A549 treated with ZK216348 at 1 μM for 4 hours (cell line): ENCODE measurements at places on chromosomes 5 and 9. TPM values are rescaled to one million over a fixed set of nuclear protein-coding genes. Genes with fewer than 3 reads are reported as not detected.

MARCOL gene
- total RNA-seq: not detected in 5 replicates

DNAJB5 gene
- total RNA-seq: 6.2 to 8.6 TPM (median 7.6 TPM) in 5 replicates

CKMT2 gene
- total RNA-seq: not detected in 5 replicates

LCN1 gene
- 0.53 TPM in 1 of 5 replicates, not detected in the others for total RNA-seq

PCSK5 gene
- total RNA-seq: 0.74 to 1.3 TPM (median 0.93 TPM) in 5 replicates

CDX1 gene
- total RNA-seq: not detected in 5 replicates

IFNB1 gene
- not detected in 5 replicates for total RNA-seq

GDF9 gene
- 0.17 to 0.28 TPM (median 0.23 TPM) in 3 of 5 replicates, not detected in the others for total RNA-seq

SGCD gene
- total RNA-seq: 3.7 to 6.3 TPM (median 4.3 TPM) in 5 replicates

PRELID1 gene
- total RNA-seq: 252 to 395 TPM (median 363 TPM) in 5 replicates

NEUROG1 gene
- not detected in 5 replicates for total RNA-seq
